ENCODE measurements at places on chromosomes 1 and 21.

DNA sequence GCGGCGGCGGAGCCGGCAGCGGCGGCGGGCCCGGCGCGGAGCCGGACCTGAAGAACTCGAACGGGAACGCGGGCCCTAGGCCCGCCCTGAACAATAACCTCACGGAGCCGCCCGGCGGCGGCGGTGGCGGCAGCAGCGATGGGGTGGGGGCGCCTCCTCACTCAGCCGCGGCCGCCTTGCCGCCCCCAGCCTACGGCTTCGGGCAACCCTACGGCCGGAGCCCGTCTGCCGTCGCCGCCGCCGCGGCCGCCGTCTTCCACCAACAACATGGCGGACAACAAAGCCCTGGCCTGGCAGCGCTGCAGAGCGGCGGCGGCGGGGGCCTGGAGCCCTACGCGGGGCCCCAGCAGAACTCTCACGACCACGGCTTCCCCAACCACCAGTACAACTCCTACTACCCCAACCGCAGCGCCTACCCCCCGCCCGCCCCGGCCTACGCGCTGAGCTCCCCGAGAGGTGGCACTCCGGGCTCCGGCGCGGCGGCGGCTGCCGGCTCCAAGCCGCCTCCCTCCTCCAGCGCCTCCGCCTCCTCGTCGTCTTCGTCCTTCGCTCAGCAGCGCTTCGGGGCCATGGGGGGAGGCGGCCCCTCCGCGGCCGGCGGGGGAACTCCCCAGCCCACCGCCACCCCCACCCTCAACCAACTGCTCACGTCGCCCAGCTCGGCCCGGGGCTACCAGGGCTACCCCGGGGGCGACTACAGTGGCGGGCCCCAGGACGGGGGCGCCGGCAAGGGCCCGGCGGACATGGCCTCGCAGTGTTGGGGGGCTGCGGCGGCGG lies 1.0 kb downstream of the ARID1A start:
- DNase-seq, result peak; percentile 31

GRCh38 chr1:244322181-244322580 lies 129.5 kb downstream of the ADSS2 start:
- no peak for DNase-seq

GRCh38 chr1:181057079-181057478 lies 23.3 kb downstream of the MR1 start:
- DNase-seq, result no peak

- DNase-seq, result no peak
These were observed 24.8 kb downstream of the PHTF1 start for GRCh38 chr1:113734357-113735055.

GRCh38 chr1:7943251-7943650 lies 2.6 kb upstream of the TNFRSF9 start:
- no peak for DNase-seq

DNA sequence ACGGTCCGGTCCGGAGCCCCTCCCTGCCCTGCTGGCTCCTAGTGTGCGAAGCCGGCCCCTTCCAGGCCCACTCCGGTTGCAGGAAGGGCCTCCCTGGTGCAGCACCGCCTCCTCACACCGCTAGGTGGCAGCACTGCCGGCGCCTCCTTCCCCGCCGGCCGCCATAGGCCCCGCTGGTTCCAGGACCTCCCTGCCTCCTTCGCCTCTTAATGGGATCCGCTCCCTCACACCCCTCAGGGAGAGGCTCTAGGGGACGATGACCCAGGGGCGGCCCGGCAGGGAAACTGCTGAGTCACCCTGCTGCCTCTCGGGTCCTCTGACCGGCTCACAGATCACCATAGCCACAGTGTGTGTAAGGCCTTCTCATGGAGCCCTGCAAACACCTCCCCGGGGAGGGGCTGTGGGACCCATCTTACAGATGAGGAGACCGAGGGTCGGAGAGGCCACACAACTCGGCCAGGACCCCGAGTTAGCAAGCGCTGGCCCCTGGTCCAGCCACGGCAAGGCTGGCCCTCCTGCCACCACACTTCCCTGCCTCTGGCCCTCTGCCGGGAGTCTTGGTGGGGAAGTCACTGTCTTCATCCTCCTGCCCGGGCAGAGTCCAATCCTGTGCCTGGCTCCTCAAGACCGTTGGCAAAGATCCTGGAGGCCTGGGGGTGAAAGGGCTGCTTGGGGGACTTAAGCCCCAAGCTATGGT lies 1.6 kb upstream of the AJAP1 start:
- DNase-seq, result peak; percentile 60

GRCh38 chr21:34857122-34857713 lies 188.4 kb downstream of the CLIC6 start:
- no peak for DNase-seq

- no peak for DNase-seq
These were observed 71.6 kb downstream of the COL24A1 start for GRCh38 chr1:86084998-86085397.

Data from MG63 (cell line).